NB4 (cell line): ENCODE measurements at places on chromosomes 12 and 14.
A peak's percentile ranks its signal among the peaks of the same experiment; 100 is the strongest.

- peak; percentile 43 for DNase-seq
These were observed 27.1 kb upstream of the PCNX4 start for GRCh38 chr14:60064491-60065072.

- no peak for DNase-seq
These were observed 212.9 kb upstream of the CRY1 start for GRCh38 chr12:107306141-107306659.

DNA sequence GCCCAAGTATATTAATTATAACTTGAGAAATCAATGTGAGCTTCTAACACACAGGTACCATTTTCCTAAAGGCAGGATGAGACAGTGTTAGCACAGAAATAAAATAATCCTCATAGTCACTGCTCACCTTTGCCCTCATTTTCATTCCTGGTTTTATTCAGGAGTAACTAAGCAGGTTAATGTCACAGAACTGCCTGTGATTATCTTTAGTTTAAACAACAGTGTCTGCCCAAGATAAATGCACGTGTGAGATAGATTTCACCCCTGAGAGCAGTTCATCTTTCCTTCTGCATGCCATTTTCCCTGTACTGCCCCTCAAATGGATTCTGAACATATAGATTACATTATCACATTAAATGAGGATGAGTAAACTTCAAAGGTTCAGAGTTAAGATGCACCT is 250.7 kb downstream of the RMST start:
- no peak for DNase-seq

DNA sequence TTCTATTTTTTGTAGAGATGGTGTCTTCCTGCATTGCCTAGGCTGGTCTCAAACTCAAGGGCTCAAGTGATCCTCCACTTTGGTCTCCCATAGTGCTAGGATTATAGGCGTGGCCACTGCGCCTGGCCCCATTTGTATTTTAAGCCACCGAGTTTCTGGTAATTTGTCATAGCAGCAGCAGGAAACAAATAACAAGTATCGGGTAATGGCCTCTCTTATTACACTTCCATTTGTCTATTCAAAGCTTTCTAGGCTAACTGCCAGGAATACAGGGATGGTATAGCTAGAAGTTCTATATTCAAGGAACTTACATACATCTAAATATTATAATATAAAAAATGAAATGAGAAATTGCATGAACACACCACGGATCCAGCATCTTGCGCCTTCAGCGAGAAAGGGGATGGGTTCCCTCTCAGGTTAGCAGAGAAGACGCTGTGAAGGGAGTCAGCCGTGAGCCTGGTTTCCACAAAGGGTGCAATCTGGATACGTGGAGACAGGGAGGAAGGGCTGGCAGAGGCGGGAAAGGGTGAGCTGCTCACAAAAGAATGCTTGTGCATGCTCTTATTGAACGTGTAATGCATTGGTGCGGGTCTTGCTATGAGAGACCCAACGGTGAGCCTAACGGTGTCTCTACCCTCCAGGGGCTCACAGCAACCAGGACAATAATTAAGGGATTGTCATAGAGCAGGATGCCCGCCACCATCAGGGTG is 9.5 kb downstream of the BDKRB1 start:
- no peak for DNase-seq

DNA sequence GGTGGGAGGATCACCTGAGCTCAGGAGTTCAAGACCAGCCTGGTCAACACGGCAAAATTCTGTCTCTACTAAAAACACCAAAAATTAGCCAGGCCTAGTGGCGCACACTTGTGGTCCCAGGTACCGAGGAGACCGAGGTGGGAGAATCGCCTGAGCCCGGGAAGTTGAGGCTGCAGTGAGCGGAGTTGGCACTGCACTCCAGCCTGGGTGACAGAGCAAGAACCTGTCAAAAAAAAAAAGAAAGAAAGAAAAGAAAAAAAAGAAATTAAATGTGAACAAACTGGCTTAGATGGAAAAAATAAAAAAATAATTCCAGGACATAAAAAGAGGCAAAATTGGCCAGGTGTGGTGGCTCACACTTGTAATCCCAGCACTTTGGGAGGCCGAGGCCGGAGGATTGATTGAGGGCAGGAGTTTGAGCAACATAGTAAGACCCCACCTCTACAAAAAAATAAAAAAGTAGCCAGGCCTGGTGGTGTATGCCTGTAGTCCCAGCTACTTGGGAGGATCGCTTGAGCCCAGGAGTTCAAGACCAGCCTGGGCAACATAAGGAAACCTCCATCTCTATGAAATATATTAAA is 3.5 kb downstream of the TMEM119 start:
- DNase-seq = no peak

DNA sequence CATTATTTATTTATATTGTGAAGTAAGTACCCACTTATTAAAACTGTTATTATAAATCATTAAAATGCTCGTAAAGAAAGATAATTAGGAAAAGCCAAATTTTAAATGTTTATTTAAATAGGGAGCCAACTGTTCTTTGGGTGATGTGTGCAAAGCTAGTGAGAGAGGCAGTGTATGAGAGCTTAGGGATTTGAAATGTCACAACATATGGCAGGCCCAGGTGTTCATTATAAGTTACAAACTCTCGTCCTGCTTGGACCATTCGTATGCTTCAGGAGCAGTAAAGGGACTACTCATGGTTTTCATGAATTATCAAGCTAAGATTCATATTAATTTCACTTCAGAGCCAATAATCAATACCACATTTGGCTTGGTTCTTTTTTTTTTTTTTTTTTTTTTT is 154.5 kb downstream of the TGFB3 start:
- DNase-seq = no peak

- no peak for DNase-seq
These were observed 1120.8 kb upstream of the TMEM132C start for GRCh38 chr12:127145929-127146789.

- DNase-seq = no peak
These were observed 11.4 kb downstream of the TMEM116 start for GRCh38 chr12:112001576-112001975.

DNA sequence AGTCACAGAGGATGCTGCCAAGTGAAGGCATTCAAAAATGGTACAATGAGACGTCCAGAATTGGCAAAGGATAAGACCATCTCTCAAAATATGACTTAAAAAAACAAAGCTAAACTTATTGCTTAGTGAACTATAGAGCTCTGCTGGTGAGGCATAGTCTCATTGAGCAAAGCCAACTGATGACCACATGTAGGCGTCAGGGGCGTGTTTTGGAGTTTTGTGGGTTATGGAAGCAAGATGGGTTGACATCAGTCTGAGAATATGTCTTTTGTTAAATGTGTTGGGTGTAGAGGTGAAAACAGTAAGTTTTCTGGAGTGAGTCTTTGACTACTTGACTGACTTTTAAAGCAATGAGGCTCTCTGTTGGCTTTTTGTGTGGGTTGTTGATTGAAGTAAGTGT is 47.2 kb downstream of the ATL1 start:
- DNase-seq = no peak

DNA sequence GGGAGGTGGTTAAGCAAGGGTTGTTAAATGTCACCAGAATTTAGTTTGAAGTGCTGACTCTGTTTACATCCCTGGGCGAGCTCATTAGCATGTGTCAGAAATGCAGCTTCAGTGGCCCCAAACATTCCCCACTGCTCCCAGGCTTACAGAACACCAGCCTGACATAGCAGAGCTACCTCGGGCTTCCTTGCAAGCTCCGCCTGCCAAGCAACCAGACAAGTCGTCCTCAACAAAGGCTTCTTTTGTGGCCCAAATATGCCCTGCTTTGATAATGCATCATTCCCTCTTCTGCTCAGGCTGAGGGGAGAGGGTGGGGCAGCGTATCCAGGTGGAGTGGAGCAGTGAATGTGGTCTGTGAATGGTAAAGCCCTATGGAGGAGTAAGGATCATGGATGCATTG is 28.0 kb downstream of the ERH start:
- DNase-seq = no peak

- DNase-seq = no peak
These were observed 109.8 kb upstream of the BCAT1 start for GRCh38 chr12:25058658-25059058.

DNA sequence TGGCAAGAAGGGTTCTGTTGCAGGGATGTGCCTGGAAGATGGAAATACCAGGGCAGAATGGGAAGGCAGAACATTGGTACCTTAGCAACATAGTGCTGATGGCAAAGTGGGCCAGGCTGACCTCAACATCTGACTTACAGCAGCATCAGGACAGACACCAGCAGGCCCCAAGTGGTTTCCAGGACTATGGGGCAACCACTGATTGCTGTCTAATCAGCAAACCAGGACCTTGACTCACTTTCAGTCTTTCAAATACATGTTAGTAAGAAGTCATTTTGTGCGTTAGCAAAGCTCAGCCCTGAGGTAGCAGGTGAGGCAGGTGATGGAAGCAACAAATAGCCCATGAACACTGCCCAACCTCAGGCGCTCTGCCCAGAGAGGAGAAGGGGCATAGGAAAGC is 4.7 kb upstream of the SPTSSA start:
- DNase-seq = no peak

DNA sequence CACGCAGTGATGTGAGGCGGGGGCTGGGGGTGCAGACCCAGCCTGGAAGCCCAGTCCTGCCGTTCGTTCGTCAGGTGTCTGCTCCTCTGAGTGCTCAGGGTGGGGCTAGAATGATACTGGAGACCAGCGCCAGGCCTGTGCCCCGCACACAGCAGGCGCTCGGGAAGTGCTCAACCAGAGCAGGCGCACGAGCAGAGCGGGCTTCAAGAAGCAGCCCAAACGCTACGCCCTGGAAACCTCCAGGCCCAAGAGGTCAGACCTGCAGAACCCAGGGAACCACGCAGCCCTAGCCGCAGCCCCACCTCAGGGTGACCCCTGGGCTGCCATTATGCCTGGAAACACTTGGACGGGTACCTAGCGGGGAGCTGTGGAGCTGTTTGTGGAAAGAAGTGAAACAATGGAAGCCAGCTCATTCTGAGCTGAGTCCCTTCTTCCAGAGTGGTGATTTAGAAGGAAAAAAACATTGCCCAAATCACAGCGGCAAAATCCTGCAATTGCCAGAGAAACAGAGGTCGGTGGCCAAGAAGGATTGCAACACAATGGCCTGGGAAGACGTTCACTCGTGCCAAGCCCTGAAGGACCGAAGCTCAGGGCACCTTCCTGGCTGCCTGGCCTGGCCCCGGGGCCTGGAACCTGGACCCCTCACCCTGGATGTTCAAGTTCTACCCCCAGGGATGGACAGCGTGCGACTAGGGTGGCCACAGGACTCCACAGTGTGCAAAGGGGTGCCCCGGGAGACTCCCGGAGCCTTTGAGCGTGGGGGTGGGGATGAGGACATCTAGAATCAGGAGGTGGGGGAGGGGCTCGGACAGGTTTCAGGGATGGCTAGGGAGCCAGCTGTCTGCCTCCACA is 40.4 kb upstream of the DIO3 start:
- no peak for DNase-seq

GRCh38 chr12:24455811-24456210 is 493.1 kb downstream of the BCAT1 start:
- no peak for DNase-seq

- no peak for DNase-seq
These were observed 768.8 kb upstream of the NOVA1 start for GRCh38 chr14:27366596-27366995.

- DNase-seq = peak; percentile 71
These were observed 23.8 kb upstream of the POLR3B start for GRCh38 chr12:106333756-106334155.

GRCh38 chr14:43155258-43155657 is 1351.8 kb downstream of the FSCB start:
- no peak for DNase-seq

GRCh38 chr14:52244328-52244727 is 23.2 kb upstream of the PTGDR start:
- no peak for DNase-seq

DNA sequence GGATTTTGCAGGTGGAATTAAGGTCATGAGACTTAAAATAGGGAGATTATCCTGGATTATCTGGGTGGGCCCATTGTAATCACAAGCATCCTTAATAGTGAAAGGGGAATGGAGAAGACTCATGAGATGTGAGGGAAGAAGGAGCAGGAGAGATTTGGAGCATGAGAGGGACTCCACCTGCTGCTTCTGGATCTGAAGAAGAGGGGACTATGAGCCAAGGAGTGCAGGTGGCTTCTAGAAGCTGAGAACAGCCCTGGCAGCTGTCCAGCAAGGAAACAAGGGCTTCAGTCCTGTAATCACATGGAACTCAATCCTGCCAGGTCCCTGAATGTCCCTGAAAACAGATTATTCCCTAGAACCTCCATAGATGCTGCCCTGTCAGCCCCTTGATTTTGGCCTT is 67.8 kb downstream of the PELI2 start:
- DNase-seq = no peak

DNA sequence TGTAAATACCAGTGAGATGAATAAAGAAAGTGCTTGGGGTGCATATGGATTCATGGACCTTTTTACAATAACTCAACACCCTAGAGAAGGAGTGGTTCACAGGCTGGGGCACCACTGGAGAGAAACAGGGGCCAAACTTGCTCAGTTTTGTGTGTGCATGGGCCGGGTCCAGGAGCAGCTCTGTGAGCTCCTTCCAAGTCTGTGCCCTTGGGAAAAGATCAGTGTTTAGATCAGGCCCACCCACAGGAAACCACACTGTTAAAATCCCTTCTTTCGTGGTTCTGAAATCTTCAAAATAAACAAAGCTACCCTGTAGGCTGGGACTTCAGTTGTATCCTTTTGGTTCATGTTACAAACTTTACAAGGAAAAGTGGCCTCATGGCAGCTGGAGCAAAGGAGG is 156.1 kb upstream of the TMEM260 start:
- DNase-seq = no peak

DNA sequence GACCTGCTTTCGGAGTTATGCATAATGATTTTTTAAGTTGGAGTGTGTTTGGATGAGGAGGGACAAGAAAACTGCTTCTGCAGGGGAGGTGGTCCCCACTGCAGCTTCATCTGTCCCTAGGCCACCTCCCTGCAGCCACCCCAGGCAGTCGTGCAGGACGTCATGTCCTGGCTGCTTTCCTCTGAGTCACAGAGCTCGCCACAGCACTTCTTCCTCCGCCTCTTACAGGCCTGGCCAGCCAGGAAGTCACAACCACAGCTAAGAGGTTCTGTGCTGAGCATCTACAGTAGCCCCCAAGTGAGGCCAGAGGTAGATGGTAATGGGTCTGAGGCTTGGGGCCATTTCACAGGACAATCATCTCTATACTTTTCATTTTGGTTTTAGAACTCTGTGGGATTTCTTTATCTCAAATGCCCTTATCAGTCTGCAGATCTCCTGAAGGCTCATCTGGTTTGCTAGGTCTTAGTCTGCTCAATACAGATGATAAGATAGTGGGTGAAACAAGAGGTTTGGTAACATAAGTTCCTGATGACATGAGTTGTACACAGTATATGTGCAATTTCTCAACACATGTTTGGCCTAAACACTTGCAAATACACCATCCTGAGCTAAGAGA is 106.4 kb downstream of the ARF6 start:
- peak; percentile 92 for DNase-seq

- DNase-seq = no peak
These were observed 135.7 kb upstream of the SLC16A7 start for GRCh38 chr12:59459966-59460660.
